ENCODE measurements at places on chromosomes 13 and 19.

DNA sequence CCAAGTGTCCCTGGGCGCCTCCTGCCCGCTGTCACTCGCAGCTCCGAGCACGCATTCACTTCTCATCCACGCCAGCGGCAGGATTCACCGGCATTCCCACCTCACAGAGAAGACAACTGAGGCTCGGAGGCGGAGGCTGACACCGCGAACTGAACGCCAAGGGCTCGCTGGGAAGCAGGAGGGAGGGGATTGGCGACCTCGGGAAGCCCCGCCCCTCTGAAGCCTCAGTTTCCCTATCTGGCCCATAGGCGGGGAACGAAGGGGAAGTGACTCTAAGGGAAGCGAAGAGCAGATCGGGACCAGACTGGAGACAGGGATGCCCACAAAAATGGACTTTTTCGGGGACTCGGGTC is 256 bp downstream of the MICOS13 start:
- DNase-seq, result no peak

- no peak for DNase-seq
Observed at GRCh38 chr19:11251650-11252314, 10.5 kb downstream of the DOCK6 start.

GRCh38 chr13:55577082-55577846 is 1563.5 kb upstream of the PRR20A start:
- DNase-seq, result no peak

- no peak for DNase-seq
Observed at GRCh38 chr13:98664510-98664909, 87.6 kb upstream of the STK24 start.

- peak; percentile 88 for DNase-seq
Observed at GRCh38 chr19:51441410-51442390, 16.6 kb downstream of the SIGLEC8 start.

DNA sequence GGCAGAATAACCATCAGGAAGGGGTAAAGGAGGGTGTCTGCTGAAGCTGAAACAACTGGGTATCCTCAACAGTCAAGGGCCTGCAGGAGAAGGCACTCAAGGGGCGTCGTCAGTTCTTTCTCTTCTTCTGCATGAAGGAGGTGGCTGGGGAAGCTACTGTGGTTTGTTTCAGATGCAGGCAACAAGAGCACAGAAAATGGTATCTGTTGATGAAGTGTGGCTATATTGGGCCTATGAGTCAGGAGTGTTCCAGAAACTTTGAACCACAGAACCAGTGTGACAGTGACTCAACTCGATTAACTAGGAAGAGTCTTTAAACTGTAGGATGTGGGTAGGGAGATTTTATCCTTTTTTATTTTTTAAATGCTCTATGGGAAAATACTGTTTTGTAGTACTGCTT is 686.3 kb downstream of the FGF9 start:
- DNase-seq, result no peak

DNA sequence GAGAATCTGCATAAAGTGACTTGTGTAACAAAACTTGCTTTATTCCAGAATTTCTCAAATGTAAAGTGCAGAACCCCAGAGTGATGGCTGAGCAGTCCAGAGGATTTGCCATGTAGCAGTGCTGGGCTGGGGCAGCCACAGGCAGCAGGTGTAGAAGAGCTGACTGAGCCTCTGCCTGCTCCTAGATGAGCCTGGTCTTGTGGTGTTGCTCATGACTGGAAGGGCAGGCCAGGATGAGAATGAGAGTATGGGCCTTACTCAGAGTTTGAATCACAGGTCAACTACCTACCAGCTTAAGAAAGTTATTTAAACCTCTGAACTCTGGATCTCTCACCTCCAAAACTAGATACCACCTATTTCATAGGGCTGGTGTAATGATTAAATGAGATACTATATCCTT is 2.9 kb upstream of the C13orf42 start:
- no peak for DNase-seq

- DNase-seq, result no peak
Observed at GRCh38 chr13:33285420-33286124, at the start of gene STARD13. STARD13 (minus strand) TSS chr13:33285755; CDS start chr13:33285638, 117 bp downstream.

- DNase-seq, result no peak
Observed at GRCh38 chr13:74259641-74260040, 125.4 kb upstream of the KLF12 start.

GRCh38 chr13:67061750-67062149 is 168.4 kb downstream of the PCDH9 start:
- DNase-seq, result no peak

GRCh38 chr19:49106648-49107135 is 7.5 kb upstream of the LIN7B start:
- DNase-seq, result peak; percentile 60

DNA sequence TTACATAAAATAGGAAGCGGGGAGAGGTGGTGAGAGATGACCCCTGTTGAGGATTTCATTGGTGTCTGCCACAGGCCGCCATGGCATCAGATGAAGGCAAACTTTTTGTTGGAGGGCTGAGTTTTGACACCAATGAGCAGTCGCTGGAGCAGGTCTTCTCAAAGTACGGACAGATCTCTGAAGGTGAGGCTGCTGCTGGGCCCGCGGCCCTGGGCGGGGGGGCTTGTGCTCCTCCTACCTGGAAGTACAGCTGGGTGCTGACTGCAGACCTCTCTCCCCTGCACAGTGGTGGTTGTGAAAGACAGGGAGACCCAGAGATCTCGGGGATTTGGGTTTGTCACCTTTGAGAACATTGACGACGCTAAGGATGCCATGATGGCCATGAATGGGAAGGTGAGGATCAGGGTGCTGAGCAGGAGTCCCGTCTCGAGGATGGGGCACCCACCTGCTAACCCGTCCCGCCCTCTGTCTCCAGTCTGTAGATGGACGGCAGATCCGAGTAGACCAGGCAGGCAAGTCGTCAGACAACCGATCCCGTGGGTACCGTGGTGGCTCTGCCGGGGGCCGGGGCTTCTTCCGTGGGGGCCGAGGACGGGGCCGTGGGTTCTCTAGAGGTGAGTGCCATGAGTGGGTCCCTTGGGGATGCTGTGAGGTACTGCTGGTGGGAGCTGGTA is 1.9 kb downstream of the CIRBP start:
- DNase-seq, result no peak

DNA sequence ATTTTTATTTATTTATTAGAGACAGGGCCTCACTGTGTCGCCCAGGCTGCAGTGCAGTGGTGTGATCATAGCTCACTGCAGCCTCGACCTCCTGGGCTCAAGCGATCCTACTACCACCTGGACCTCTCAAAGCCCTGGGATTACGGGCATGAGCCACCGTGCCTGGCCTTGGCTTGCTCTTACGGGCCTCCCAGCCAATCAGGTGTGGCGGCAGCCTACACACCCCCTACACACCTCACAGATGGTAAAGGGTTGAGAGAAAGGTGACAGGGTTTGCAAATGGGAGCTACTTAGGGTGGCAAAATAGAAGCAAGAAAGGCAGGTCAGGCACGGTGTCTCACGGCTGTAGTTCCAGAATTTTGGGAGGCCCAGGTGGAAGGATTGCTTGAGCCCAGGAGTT is 1.0 kb upstream of the ZBTB32 start:
- no peak for DNase-seq

- no peak for DNase-seq
Observed at GRCh38 chr19:6069268-6069791, 41.0 kb downstream of the RFX2 start.

GRCh38 chr19:5789886-5790558 is 941 bp downstream of the DUS3L start:
- DNase-seq, result no peak

DNA sequence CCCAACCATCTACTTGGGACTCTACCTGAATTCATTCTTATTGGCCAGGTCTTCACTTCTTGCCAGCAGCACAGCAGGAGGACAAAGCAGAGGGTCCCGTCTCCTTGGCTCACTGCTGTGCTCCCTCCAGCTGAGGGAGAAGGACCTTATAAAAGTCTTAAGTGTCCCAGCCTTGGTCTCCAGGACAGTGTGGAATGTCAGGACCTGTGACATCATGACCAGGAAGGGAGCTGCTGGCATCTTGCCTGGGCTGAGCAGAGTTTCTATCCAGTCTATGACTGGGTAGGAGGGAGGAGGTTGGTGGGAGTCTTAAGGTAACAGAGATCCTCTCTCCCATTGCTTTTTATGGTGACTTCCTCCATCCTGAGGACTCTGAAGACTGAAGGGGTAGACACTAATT is 56.6 kb upstream of the ANKRD10 start:
- no peak for DNase-seq

All from stimulated activated CD4-positive, alpha-beta T cell treated with anti-CD3 and anti-CD28 coated beads, Interleukin-1b, Interleukin-23, amount 100 ng/mL, for 4 hours (primary cell).